ENCODE measurements at places on chromosomes 11 and 22.

DNA sequence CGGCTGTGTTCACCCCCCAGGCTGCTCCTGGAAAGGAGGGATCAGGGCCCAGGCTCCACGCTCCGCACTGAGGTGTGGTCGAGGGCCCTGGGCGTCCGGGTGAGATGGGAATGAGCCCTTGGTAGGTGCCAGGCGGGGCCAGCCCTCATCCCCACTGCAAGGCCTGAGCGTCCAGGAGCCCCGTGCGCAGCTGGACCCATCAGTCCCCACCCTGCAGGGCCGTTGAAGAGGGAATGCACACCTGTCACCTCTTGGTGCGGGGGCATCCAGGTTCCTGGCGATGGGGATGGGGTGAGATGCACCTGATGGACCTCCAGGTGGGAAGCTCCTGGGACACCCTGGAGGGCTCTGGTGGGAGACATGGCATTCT lies 72.2 kb downstream of the KCNQ1 start:
- no peak for DNase-seq
- no peak overlapping the region for H3K27ac ChIP-seq
- no peak overlapping the region for H3K4me3 ChIP-seq
- H3K27me3 ChIP-seq: peaks cover 11% of the 10 kb centered on the region

- DNase-seq: no peak
- H3K36me3 ChIP-seq: peaks cover 48% of the 10 kb centered on the region
- H3K27me3 ChIP-seq: no peaks in the 10 kb centered on the region
These were observed 49.1 kb downstream of the EMSY start for GRCh38 chr11:76493626-76494539.

DNA sequence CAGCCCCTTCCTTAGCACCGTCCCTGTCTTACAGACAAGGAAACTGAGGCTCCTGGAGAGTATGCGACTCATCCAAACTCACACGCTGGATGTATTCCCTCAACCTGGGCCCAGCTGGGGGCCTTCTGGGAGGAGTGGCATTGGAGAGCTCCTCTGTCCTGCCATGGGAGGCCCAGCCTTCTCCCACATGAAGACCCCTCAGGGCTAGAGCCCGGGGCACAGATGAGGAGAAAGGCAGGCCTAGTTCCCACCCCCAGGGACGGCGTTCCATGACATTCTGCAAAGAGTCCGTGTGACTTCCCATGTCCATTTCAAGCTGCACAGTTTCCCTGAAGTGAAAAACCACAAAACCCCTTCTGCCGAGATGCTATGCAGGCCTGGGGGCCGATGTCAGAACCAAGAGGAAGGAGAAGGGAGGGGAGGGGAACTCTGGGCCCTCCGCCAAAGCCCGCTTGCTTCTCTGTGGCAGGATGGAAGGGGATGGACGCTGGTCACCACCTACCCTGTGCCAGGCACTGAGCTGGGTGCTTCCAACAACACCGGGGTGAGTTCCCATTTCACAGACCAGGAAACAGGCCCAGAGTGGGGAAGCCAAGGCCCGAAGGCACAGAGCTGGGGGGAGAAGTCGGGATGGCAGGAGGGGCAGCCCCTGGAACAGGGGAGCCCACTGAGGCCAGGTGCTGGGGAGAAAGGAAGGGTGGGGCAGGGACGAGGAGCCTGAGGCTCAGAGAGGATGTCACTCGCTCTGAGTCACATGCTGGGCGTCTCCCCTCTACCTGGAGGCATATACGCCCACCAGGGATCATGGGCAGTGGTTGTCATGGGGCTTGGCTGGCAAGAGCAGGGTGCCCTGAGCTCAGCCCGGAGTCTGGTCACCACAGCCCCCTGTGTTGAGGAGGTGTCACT lies 15.7 kb downstream of the RAC2 start:
- H3K27me3 ChIP-seq: 0 out of 2 replicates have a peak, but pooled peaks cover 2% of the 10 kb centered on the region
- no peaks in the 10 kb centered on the region for H3K36me3 ChIP-seq
- H3K4me1 ChIP-seq: no peaks in the 10 kb centered on the region

DNA sequence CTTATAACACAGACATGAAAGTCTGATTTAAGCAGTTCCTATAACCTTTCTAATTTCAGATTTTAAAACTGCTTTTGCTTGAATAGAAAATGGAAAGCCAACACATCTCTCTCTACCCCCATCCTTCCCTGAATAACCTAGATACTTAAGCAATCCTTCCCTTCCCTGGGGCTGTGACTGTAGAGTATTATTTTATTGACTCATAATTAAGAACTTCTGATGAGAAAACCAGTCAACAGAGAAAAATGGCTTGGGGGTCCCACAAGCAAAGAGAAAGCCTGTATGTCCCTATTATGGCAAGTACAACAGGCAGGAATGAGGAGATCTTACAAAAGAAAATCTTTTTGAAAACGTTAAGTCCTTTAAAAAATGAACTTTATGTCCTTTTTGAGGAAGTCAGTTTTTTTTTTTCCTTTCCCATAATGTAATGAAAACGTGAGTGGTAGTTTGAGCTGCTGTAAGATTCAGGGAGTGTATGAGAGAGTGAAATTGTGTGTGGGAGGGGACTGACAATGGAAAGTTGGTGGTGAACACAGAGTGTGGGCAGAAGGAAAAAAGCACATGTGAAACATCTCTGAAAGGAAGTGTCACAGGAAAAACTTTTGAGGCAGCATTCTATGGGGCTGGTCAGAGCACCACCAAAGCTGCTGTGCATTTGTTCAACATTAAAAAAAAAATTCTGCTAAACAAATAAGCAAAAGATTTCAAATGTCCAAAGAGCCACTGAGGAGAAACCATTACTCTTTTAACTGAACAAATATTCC lies 154.6 kb downstream of the MAML2 start:
- no peaks in the 10 kb centered on the region for H3K36me3 ChIP-seq
- H3K4me3 ChIP-seq: no peak overlapping the region
- H3K27ac ChIP-seq: no peak overlapping the region
- no peak for DNase-seq
- H3K4me1 ChIP-seq: no peaks in the 10 kb centered on the region
- no peaks in the 10 kb centered on the region for H3K27me3 ChIP-seq

DNA sequence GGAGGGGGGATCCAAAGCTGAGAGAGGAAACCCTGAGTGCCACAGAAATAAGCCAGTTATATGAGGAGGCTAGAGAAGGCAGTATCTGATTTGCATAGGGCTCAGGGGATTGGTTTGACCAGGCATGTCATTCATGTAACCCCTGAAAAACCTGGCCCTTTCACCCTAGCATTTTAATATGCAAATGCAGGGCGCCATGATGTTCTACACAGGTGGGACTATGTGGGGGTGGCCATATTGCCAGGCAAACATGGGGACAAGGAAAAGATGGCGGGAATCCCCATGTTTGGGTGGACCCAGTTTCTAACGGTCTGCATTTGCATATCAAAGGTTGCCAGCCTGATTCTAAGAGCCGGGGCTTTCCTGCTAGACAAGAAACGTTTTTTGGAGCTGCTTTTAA lies 27.2 kb downstream of the CSF2RB start:
- no peaks in the 10 kb centered on the region for H3K4me1 ChIP-seq
- H3K36me3 ChIP-seq: no peaks in the 10 kb centered on the region
- peaks cover 3% of the 10 kb centered on the region for H3K27me3 ChIP-seq
- H3K4me3 ChIP-seq: no peak overlapping the region

GRCh38 chr11:77114089-77114463 lies 11.4 kb downstream of the OMP start:
- no peaks in the 10 kb centered on the region for H3K36me3 ChIP-seq
- no peak overlapping the region for H3K4me3 ChIP-seq
- H3K27me3 ChIP-seq: no peaks in the 10 kb centered on the region
- no peak for DNase-seq
- peaks cover 8% of the 10 kb centered on the region for H3K4me1 ChIP-seq

DNA sequence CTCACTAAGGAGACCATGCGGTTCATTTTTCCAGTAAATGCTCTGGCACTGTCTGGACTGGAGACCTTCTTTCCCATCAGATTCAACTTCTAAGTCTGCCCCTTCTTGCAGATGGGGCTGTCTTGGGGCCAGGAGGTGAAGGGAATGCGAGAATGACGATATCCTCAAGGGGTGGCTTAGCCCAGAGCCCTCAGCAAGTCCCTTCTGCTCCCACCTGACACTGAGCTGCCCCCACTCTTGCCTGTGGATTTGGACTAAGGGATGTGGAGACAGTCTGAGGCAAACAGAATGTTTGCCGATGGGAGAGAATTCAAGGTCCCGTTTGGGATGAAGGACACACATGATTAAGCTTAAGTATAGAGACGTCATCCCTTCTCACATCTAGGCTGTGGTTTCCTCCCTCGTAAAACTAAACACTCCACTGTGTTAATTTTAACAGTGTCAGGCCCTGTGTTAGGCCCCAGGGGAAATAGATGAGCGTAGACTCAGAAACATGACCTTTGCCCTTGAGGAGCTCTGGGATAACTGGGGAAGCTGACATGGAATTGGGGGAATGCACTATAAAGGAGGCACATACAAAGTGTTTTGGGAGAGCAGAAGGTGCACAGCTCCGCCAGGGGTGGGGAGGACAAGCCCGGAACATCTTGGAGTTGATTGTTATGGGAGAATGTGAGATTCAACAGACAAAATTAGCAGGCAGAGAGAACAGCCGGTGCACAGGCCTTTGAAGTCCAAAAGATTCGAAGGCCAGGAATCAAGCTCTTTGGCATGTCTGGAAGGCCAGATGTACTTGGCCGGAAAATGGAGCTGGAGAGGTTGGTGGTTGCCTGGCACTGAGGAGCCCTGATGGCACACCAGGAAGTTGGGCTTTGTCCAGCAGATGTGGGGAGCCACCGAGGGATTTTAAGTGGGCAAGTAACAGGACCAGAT lies 71.6 kb downstream of the ST3GAL4 start:
- no peaks in the 10 kb centered on the region for H3K27me3 ChIP-seq
- H3K4me1 ChIP-seq: no peaks in the 10 kb centered on the region
- no peak overlapping the region for H3K4me3 ChIP-seq
- H3K27ac ChIP-seq: no peak overlapping the region
- no peak for DNase-seq
- no peaks in the 10 kb centered on the region for H3K36me3 ChIP-seq

- H3K4me3 ChIP-seq: no peak overlapping the region
- no peak overlapping the region for H3K27ac ChIP-seq
- no peaks in the 10 kb centered on the region for H3K27me3 ChIP-seq
- DNase-seq: no peak
- no peaks in the 10 kb centered on the region for H3K36me3 ChIP-seq
These were observed 175.2 kb downstream of the TMEM135 start for GRCh38 chr11:87212891-87213290.

DNA sequence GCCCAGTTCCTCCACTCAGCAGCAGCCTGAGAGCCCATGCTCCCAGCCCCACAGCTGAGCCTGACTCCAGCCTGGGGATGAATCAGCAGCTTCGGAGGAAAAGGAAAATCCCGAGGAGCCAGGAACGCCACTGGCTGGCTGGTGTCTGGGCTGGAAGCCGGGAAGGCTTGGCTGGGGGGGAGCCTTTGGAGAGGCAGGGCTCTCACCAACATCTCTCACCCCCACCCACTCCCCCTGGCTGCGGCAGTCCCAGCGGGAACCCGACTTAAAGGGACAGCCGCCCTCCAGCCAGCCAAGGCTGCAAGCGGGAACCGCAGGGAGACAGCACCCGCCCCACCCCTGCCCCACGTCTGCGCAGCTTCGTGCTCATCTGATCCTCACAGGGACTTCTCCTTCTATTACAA lies 28.4 kb downstream of the KIAA0930 start:
- peak; percentile 53 for DNase-seq
- no peaks in the 10 kb centered on the region for H3K36me3 ChIP-seq
- H3K4me3 ChIP-seq: peak overlapping the region; percentile 27
- H3K27me3 ChIP-seq: no peaks in the 10 kb centered on the region
- no peak overlapping the region for H3K27ac ChIP-seq

GRCh38 chr11:62501432-62501891 lies 45.1 kb downstream of the AHNAK start:
- DNase-seq: no peak
- no peaks in the 10 kb centered on the region for H3K36me3 ChIP-seq
- no peak overlapping the region for H3K27ac ChIP-seq
- H3K4me1 ChIP-seq: no peaks in the 10 kb centered on the region
- H3K27me3 ChIP-seq: 0 out of 2 replicates have a peak, but pooled peaks cover 6% of the 10 kb centered on the region
- H3K4me3 ChIP-seq: no peak overlapping the region

DNA sequence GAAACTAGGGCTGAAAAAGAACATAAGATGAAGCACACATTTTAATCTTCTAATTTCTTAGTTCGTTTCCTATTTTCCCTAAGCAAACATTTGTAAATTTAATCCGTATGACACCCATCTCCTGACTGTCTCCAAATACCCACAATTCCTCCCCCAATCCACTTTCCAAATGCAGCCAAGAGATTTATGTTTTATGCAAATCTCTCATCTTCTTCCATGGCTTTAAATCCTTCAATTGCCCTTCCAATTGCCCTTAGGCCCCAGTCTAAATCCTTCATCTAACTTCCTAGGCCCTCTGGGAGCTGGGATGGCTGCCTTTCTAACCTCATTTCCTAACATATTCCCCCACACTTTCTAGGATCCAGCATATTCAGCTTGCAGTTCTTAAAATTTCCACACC lies 18.0 kb upstream of the POU2AF1 start:
- no peaks in the 10 kb centered on the region for H3K36me3 ChIP-seq
- no peak overlapping the region for H3K4me3 ChIP-seq
- no peaks in the 10 kb centered on the region for H3K4me1 ChIP-seq
- no peaks in the 10 kb centered on the region for H3K27me3 ChIP-seq
- no peak for DNase-seq

GRCh38 chr11:1354125-1354938 lies 35.4 kb upstream of the BRSK2 start:
- no peaks in the 10 kb centered on the region for H3K27me3 ChIP-seq
- no peaks in the 10 kb centered on the region for H3K4me1 ChIP-seq
- H3K27ac ChIP-seq: no peak overlapping the region
- no peaks in the 10 kb centered on the region for H3K36me3 ChIP-seq

DNA sequence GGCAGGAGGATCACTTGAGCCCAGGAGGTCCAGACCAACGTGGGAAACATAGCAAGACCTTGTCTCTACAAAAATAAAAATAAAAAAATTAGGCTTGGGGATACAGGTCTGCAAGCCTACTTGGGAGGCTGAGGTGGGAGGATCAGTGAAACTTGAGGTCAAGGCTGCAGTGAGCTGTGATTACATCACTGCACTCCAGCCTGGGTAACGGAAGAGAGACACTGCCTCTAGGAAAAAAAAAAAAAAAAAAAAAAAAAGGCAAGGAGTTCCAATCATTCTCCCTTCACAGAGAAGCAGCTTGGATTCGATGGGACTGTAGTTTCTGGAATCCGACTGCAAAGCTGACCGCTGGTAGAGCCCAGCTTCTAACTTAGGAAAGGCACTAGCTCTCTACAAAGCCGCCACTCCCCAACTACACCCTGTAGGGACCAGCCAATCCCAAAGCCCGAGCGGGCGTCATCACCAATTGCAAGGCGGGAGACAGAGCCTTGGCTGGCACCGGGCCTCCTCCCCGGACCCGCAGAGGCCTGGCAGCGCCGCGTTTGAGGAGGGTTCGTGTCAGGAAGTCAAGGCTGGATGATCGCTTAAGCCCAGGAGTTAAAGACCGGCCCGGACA lies 716 bp upstream of the DDB2 start:
- no peaks in the 10 kb centered on the region for H3K27me3 ChIP-seq
- peaks cover 9% of the 10 kb centered on the region for H3K4me1 ChIP-seq
- peak overlapping the region; percentile 70 for H3K4me3 ChIP-seq
- no peaks in the 10 kb centered on the region for H3K36me3 ChIP-seq
- H3K27ac ChIP-seq: peak overlapping the region; percentile 81

- no peak overlapping the region for H3K27ac ChIP-seq
- no peaks in the 10 kb centered on the region for H3K4me1 ChIP-seq
- no peak overlapping the region for H3K4me3 ChIP-seq
- H3K27me3 ChIP-seq: no peaks in the 10 kb centered on the region
- no peaks in the 10 kb centered on the region for H3K36me3 ChIP-seq
These were observed 72.7 kb upstream of the CRTAM start for GRCh38 chr11:122765487-122766131.
